ENCODE measurements at places on chromosomes 5 and 9.
A peak's percentile ranks its signal among the peaks of the same experiment; 100 is the strongest.

- DNase-seq: peak; percentile 12
Observed at GRCh38 chr9:131530920-131531832, at the start of gene UCK1. Gene UCK1 (minus strand): TSS chr9:131531263. CDS start chr9:131531174, 89 bp downstream.

DNA sequence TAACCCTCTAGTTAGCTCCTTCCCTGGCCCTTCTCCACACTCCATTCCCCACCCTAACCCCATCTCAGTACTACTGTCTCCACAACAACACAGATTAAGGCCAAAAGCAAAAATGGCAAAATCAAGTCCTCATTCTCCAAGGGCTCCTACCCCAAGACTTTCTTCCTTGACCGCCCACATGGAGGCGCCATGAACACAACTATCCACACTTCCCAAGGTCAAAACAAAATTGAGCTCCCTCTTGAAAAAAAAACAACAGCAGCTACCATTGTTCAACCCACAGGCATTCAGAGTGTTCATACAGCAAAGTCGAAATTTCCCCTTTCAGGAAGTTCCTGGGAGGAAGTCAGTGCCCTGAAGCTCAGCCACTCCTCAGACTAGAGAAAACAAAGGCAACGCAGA lies 54.4 kb downstream of the GNAQ start:
- DNase-seq: peak; percentile 56

- no peak for DNase-seq
Observed at GRCh38 chr5:143434261-143435209, 31.0 kb upstream of the NR3C1 start.

DNA sequence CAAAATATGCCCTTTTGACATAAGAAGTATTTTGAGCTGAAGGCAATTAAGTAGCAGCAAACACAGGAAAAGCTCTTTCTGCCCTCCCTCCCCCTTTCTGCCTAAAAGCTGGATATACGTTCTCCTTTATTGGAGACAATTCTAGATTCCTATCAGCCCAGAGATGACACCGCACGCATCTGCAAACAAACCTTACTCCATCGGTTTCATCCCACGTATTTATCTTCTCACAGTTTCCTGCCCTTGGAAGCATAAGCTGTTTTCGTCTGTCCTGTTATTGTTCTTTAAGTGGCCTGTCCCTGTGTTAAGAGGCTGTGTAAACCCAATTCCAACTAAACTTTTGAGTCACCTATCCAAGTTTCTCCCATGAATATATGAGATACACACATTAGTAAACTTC lies 11.8 kb downstream of the TBC1D9B start:
- DNase-seq: no peak

- DNase-seq: no peak
Observed at GRCh38 chr5:14749579-14750101, 85.1 kb downstream of the OTULIN start.

GRCh38 chr5:133831491-133832224 lies 136.8 kb downstream of the C5orf15 start:
- no peak for DNase-seq

- DNase-seq: no peak
Observed at GRCh38 chr5:151550146-151550545, 41.0 kb downstream of the FAT2 start.

GRCh38 chr5:33509036-33509435 lies 68.3 kb downstream of the TARS1 start:
- DNase-seq: no peak
